Effector memory CD4-positive, alpha-beta T cell (primary cell): ENCODE measurements at places on chromosomes 5 and 9.

GRCh38 chr5:151596828-151597539, 5.9 kb upstream of the FAT2 start:
- no peak for DNase-seq

GRCh38 chr5:116905885-116906284, 331.3 kb upstream of the SEMA6A start:
- no peak for DNase-seq

DNA sequence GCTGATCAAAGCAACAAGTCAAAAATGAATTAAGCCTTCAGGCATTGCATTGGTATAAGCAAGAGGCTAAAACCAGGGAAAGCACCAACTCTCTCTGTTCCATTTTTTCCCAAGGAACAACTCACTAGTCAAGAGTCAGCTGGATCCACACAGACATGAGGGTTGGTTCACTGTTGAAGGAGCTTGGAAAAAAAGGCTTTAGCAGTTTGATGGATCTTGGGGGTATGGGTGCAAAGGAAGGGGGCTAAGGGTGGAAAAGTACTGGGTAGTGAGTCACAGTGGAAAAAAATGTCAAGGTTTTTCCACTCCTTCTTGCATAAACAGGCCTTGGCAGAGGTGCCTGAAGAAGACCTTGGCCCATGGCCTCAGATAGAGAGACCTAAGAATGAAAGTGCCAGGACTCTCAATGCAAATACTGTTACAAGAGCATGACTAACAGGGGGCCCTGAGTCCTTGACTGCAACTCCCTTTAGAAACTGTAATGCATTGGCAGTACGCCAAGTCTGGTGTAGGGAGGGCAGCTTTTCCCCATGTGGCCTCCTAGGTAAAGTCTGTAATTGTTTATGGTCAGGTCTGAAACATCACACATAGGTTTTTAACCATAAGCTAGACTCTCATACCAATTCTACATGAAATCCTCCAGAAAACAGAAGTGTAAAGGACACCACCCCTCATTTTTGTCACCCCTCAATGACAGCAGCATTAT, 23.7 kb downstream of the ACTL7A start:
- no peak for DNase-seq

GRCh38 chr9:129273136-129273895, 95.3 kb upstream of the IER5L start:
- DNase-seq, result no peak
